ENCODE measurements at places on chromosomes 12 and 14.

DNA sequence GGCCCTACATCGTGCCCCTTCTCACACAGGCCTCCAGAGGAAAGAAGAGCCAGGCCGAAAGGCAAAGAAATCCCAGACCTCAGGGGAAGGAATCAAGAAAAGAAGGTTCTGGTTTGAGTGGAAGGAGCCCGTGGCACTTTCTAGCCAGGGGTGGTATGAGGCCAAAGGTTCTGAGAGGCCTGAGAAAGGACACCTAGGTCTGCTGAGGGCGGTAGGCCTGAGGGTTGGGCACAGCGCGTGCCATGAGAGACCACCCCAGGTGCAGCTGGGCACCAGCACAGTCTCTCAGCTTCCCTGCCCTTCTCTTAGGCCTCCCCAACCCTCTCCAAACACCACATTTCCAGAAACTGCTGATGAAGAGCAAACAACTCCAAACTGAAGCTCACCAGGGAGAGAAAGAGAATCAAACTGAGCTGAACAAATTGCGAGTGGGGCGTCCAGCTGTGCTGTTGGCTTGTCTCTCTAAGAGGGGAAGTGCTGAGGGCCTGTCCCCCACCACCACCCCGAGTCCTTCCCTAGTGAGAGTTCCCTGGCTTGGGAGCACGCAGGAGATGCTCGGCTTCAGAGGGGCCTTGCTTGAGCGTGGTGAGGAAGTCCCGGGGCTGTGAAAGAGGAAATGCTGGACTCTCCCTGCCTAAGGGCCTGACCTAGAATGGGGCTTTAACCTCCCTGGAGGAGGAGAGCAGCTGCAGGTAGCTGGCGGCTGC lies 184.8 kb downstream of the ZFP36L1 start:
- DNase-seq = peak; percentile 72

DNA sequence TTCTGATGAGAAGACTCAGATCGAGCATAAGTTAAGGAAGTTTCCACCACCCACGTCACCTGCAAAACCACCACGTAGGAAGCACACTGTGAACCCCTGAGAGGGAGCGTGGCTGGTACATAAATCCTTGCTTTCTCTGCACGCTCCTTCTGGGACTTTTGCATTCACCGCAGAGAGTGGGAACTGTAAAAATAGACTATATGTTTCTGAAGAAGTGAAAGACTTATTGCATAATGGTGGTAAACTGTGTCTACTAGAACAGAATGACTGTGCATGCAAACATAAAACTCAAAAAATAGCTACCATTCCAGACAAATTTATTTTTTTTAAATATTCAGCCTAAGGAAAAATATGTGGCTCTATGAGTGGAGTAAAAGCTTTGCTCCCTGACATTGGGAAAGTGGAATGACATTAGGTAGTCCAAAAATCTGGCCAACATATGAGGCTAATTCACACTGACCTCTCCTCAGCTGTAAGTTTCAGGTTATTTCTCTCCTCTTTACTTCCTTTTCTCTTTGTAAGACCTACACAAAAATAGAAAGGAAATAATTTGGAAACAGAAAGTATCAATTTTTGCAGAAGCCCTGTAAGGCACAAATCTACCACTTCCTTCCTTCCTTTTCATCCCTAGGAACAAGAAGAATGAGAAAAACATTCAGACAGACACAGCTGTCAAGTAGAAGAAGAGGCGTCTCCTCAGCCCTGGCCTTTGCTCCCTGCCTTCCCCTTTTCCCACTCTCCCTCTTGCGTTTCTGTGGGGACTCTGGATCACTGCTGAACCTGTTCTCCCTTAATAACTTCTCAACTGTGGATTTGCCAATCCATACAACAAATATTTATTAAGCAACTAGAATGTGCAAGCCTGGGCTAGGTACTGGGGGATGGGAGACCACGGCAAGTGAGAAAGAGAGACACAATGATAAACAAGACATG lies 264.3 kb upstream of the FOXN3 start:
- DNase-seq = no peak

DNA sequence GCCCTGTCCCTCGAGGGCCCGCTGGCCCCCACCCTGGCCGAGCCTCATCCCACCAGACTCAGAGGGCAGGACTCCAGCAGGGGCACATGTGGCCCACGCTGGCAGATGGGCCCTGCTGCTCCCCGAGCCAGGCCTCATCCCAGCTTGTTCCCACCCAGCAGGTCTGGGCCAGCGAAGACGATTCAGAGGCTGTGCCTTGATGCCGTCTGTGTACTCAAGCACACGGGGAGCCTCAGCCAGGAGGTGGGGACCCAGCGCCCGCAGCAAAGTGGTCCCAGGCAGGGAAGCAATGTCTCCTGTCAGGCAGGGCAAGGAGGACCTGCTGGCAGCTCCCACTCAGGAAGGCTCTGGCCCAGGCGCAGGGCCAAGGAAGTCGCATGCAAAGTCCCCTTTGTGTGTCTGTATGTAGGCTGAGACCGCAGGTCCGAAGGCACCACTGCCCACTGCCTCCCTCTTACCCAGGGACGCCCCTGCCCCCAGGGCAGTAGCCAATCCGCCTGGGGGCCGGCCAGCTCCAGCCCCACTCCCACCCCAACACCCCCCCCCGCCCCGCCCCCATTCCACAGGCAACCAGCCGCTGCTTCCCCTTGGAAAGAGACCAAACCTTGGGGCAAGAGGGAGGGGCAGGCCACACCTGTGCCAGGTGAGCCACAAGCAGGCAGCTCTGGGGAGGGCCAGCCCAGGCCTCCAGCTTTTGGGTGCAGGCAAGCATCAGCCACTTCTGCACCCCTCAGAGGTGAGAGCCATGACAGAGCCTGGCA lies 9.4 kb downstream of the DEGS2 start:
- DNase-seq = no peak

DNA sequence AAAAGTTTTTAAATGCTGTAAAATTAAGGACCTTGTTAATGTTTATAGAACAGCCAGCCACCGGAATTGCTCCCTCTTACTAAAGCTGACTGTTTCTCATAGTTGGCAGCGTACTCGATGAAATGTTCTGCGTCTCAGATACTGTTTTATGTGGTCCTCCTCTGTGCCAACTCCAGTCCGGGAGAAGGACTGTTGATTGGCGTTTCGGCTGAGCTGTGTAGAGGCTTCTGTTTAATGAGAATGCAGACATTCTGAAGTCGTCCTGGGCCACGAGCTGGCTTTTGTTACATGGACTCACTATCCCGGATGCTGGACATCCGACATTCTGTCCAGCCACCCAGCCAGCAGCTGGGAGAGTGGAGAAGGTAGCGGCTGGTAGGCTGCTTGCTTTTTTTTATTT lies 75.4 kb downstream of the WDR20 start:
- DNase-seq = no peak

DNA sequence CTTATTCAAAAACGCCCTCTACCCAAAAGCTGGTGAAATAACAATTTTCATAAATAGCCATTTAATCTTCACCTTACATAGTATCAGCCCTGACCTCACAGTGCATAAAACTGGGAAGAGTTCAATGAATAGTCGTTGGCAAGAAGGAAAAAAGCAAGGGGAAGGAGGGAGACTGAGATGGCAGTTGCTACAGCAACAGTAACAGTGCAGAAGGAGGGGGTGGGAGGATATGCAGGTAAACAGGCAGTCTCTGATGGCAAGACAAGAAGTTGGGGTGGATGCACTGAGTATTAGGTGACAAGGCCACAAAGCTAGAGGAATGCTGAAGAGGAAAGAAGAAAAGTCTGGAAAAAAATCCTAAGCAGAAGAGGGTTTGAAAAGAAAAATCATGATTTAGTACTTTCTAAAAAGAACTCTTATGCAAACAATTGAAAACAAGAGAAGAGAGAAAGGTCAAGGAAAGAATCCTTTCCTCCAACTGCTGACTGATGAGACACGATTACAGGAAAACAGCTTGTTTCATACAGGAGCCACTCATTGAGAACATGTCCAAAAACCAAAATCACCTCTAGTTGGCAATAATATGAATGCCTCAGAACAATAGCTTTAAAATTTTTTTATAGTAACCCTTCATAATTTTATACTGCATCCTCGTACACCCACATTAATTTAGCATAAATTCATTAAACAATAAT lies 56.0 kb downstream of the DCAF5 start:
- no peak for DNase-seq

GRCh38 chr12:12380949-12381593 lies 24.2 kb downstream of the BORCS5 start:
- DNase-seq = no peak

- DNase-seq = no peak
Measured at GRCh38 chr12:82651489-82651888, 35.2 kb upstream of the TMTC2 start.

- no peak for DNase-seq
Measured at GRCh38 chr12:12896260-12896659, 4.9 kb downstream of the GPRC5A start.

DNA sequence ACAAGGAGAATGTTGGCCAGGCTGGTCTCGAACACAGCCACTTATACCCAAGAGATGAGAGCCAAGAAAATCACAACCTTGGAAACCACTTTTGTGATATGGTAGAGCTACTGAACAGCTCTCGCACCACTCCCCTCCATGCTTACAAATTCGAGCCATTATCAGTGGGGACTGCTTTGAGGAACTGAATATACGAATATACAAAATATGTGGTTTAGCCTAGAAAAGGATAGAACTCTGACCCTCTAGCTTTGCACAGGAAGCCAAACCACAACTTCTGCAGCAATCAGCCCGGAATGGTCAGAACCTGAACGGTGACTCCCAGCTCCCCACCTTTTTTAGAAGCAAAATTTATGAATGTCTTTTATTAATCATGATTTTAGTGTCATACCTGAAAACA lies 129.8 kb upstream of the TMEM132C start:
- no peak for DNase-seq

GRCh38 chr12:127126260-127126628 lies 1140.7 kb upstream of the TMEM132C start:
- DNase-seq = no peak

- no peak for DNase-seq
Measured at GRCh38 chr12:124919521-124920352, 5.3 kb upstream of the UBC start.

- DNase-seq = no peak
Measured at GRCh38 chr12:28223025-28223554, 32.8 kb downstream of the CCDC91 start.

DNA sequence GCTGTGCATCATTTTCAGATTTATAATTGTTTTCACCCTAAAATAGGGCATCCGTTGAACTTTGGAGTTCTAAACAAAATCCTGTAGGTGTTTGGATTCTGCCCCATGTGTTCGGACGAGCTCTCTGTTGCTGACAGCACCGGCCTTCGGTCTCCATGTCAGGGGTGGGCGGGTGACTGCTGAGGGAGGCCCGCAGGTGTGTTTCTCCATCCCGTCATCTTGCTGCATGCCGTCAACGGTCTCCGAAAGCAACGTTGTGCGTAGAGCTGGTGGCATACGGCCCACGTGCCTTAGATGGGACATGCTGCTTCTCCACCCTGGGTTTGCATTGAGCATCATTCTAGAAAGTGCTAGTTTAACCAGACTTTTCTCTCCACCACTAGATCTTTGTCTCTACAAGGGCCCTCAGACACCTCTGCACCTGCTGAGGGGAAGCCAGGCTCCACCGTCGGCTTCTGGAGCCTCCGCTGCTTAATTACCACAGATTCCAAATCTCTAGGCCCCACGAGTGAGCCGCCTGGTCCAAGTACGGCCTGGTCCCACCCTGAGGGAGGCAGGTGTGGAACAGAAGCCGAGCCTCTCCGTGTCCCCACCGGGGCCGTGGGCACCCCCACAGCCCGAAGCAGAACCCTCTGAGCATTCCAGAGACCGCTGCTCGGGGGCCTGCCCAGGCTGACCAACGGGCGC lies 15.7 kb upstream of the AMN start:
- DNase-seq = no peak

DNA sequence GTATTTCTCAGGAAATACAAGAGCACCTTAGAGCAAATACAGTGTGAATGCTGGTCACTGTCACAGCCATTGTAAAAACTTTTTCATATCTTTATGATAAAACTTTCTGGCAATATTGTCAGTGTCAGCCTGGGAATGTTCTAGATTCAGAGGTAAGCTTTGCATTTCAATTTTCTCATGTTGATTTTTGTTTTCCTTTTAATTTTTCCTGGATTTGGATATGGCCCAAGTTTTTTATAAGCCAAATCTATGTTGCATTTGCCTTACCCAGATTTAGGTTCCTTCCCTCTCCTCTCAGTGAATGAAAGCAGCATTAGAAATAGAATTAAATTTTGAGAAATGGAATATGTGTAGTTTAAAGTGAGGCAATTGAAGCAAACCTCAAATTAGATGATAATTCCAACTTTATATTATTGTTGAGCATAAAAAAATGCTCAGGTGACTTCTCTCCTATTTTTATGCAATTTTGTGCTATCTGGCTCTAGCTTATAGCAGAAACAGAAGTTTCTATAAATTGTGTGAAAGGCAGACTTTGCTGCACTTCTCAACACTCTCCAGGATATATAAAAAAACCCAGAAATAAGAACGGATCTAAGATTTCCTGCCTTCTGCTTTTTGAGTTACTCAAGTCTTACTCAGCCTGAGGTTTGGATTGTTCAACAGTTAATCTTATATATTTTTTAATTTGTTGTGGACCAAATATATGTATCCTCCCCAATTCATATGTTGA lies 368.2 kb upstream of the PRICKLE1 start:
- DNase-seq = no peak

GRCh38 chr12:57135527-57136326 lies 7.4 kb downstream of the LRP1 start:
- DNase-seq = peak; percentile 92

DNA sequence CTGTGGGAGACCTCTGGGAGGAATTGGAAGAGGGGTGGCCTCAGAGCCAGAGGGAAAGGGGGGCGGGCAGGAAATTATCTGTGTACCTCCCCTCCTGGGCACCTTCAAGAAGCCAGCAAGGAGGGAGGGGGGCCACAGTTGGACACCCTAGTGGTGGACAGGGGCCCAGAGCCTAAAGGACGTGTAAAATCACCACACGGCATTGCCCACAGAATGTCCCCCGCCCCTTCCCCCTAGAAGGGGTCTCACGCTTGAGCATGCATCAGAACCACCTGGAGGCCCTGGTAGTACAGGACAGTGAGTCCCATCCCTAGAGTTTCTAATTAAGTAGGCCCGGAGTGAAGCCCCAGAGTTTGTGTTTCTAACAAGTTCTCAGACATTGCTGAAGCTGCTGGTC lies 8.2 kb downstream of the ENDOU start:
- DNase-seq = no peak

All from left forelimb (tissue), 1 donor.